ENCODE measurements at places on chromosomes 7 and 10.

DNA sequence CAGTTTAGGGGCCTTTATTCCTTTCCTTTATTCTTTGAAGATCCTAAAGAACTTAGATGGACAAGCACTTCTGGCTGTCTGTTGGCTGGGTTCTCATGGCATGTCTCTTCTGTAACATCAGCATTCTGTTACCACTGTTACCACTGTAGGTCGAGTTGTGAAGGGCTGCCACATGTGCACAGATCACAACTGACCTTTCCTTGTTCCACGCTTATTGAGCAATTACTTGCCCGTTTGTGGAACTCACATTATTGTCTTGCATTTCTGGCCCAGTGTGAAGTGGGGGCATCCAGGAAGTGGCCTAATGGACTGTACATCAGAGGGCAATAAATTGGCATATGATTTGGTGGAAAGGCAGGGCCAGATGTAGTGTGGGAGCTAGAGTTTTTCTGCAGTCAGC is 23.7 kb downstream of the GBF1 start:
- no peak for DNase-seq

- no peak for DNase-seq
These were observed 253.1 kb upstream of the PITRM1 start for GRCh38 chr10:3425716-3426115.

DNA sequence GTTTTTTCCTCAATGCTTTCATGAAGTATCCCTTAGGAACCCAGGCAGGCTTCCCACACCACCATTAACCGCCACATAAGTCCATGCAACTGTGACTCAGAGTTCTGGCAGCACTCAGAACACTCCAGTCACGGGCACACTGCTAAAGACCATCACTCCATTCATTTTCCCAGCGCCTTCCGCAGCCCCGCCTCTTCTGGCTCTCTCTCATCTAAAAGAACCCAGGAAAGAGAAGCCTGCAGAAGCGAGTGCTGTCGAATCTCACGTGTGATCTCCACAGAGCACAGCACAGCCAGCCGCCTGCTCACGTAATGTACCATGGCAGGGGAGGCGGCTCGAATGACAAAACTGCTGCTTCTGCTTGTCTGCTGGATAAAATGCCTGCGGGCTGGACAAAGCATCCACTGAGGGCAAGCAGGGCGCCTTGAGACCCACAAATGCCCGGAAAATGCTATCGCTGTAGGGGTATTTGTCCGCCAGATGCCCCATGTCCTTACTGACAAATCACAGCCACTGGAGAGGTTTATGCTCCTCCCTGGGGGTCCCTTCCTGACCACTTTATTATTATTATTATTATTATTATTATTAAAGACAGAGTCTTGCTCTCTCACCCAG is 1.8 kb downstream of the PSMG3 start:
- no peak for DNase-seq

DNA sequence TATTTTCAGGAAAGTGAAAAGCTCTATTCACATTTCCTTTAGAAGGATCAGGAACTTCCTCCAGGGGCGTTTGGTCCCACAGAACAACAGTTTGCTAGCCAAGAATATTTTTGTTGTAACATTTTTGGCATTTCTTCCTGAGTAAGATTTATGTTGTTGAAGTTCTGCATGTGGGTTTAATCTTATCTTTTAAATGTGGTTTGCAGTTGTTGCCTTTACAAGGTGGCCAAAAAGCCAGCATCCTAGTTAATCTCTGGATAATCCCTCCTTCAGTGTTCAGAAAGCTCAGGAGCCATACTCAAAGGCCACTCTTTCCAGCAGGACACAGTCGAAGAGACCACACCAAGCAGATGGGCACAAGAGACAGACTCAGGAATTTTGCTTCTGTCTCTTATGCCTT is 30.0 kb downstream of the SLC26A4 start:
- no peak for DNase-seq

DNA sequence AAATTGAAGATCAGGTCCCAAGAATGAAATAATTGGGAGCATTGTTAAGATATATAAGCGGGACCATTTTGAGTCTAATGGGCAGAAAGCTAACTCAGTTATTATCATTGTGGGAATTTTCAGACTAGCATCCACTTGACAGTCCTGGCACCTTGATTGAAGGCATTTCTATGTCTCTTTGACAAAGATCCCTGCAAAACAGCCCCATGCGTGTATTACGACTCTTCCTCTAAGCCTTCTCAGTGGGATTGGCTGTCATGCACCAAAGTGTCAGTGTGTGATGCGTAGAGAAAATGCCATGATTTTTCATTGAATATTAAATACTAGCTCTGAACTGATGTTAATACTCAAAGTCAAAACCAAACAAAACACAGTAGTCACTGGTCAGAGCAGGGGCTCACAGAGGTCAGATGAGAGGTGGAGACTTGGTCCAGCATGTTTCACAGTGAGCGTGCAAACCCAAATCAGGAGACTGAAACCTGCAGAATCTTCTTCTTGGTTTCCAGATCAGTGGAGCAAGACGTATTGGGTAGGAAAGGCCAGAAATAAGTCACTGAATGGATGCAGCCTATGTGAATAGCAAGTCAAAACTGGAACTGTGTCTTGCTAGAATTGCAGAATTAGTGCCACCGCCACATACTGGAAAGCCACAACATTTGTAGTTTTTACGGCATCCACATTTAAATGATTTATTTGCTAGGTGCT is 303.6 kb upstream of the AKR1E2 start:
- DNase-seq, result no peak

GRCh38 chr7:110050785-110051184 is 1040.1 kb upstream of the LRRN3 start:
- DNase-seq, result no peak
